COR-L47 (cell line): ENCODE measurements at places on chromosomes 1 and 21.

DNA sequence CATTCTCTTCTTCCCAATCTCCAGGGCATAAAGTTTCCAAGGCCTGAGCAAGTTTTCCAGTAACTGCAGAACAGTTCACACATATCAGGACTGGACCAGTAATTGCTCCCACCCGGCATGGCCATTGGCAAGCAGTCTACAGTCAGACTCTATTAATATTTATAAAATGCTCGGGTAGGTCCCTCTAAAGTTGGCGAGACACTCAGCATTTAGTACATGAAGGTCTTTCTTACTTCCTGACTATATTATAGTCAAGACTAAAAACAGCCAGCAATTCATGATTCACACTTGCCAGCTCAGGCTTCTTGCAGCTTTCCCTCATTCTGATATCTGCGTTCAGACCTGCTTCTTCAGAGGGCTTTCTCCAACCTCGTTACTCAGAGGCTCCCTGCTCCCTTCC, 25.4 kb downstream of the GADD45A start:
- no peak for DNase-seq

DNA sequence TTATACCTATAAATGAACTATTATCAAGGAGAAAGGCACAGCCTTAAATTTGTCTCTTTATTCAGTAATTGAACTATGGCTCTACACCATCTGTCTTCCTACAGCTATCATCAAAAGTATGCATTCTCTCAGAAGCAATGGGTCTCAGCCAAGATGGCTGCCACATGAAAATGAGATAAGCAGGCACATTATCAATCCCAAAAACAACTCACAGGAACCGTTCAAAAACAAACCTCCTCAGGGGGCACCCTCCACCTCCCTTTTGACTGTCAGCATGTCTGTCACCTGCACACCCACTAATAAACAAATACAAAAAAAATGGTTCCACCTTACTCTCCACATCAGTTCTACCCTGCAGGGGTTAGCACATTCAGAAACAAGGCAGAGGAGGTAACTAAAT, 23.6 kb downstream of the KIAA0319L start:
- no peak for DNase-seq

DNA sequence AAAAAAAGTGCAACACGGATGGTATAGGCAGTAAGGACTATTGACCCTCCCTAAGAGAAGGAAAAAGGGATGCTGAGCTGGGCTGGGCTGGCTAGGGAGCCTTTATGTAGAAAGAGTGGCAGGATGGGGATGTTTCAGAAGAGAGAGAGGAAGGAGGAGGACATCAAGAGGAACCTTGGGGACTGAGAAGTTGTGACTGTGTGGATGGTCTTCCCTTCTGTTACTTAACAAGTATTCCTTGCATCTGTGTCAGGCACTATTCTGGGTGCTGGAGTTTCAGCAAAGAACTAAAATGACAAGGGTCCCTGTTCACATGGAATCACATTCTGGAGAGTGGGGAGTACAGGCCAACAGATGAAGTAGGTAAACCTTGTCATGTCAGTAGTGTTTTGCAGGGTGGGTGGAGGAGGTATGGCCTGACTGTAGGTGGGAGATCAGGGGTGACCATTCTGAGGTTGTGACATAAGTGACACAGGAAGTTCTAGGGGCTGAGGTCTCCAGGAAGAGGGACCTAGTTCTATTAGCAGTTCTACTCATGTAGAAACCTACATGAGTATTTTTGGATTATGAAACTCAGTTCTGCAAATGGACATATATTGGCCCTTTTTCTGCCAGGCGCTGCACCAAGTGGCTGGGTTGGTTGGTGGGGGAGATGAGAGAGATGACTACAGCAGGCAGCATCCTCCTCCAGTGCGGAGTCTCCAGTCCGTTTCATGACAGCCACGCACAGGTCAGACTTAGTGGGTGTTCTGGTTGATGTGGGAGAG, 53.8 kb downstream of the PRDM2 start:
- DNase-seq: no peak

GRCh38 chr1:31007462-31007991, 58.0 kb downstream of the PUM1 start:
- no peak for DNase-seq
